ENCODE measurements at places on chromosomes 7 and 10.
A peak's percentile ranks its signal among the peaks of the same experiment; 100 is the strongest.

- DNase-seq, result peak; percentile 35
Measured at GRCh38 chr7:25025218-25025671, 45.3 kb upstream of the OSBPL3 start.

DNA sequence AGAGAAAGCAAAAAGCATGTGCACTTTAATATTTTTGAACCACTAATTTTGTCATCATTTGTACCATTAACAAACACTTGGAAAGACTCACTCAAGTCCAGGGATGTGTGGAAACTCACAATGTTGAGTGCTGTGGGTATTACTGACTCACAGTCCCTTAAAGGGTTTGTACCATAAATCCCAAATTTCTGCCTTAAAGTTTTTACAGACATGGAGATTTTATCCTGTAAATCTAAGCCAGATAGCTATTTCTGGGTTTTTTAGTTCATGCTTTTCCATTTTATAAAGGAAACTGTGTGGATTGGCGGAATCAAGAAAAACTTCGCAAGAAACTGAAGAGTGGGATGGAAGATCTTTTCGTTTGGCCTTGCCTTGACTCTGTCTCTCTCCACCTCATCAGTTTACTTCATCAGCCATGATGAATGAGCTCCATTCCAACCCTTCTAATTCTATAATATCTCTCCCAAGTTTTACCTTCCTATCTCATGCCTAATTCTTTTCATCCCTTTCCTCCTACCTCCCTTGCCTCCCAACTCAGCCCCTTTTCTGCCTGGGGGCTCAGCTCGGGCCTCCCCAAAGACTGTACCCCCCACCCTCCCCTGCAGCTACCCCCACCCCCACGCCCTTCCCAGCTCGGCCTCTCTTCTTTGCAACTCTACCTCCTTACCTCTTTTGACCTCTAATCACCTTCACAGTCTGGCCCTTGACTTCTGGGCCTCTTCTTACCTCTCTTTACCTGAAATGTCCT lies 218.5 kb upstream of the MKLN1 start:
- no peak for DNase-seq

DNA sequence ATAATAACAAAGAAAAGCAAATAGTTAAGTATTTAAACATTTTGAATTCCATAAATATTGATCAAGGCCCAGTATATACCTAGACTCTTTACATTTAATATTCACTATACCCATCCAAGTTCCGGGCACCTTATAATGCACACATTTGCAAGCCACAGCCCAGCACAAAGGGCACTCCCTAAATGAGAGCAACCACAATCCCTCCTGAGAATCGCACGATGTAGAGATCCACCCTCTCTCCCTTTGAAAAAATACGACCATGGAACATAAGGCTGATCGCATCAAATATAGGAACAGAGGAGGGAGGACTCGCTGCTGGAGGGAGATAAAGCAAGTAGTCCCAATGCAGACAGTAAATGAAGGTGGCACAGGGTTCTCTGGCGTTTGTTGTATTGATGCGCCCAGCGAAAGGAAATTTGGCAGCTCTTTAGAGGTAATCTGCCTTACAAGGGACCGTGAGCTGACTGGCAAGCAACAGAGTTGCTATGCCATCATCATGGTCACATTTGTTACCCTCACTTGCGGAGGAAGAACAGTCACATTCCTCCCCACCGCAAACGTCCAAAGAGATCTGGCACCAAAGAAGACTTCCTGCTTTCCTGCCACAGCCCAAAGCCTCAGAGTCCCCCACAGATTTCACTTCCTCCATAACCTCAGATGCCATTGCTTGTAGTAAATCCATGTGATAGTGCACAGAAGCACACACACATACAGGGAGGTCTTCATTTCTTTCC lies 16.1 kb upstream of the TAS2R40 start:
- no peak for DNase-seq

- no peak for DNase-seq
Measured at GRCh38 chr10:116268976-116269375, 4.0 kb downstream of the GFRA1 start.

- DNase-seq, result no peak
Measured at GRCh38 chr7:1369916-1370657, 89.2 kb downstream of the MICALL2 start.

DNA sequence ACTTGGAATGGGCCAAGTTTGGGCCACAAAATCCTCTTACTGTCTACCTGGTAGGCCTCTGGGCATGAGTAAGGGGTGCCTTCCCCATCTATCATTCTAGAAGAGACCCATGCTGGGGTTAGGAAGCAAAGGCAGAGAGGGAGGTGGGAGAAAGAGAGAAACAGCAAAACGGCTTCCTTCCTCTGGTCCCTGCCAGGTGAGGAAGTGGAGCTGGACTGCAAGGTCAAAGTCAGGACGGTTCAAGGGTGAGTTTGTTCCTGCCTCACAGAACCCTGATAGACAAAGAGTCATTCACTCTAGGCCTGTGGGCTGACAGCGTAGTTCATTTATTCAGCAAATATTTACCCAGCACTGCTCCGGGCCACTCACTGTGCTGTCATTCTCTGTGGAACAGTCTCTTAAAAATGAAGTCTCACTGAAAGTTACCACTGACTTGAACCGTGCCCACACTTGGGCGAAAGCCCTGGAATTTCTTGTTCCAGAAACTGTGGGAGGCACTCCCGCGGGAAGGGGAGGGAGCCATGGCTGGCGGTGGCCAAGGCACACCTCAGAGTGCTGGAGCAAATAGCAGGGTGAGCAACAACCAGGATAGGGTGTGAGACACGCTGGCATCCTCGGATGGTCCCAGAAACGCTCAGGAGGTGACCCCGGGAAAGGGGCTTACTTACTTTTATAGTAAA lies 26.2 kb upstream of the ECHDC3 start:
- DNase-seq, result no peak

DNA sequence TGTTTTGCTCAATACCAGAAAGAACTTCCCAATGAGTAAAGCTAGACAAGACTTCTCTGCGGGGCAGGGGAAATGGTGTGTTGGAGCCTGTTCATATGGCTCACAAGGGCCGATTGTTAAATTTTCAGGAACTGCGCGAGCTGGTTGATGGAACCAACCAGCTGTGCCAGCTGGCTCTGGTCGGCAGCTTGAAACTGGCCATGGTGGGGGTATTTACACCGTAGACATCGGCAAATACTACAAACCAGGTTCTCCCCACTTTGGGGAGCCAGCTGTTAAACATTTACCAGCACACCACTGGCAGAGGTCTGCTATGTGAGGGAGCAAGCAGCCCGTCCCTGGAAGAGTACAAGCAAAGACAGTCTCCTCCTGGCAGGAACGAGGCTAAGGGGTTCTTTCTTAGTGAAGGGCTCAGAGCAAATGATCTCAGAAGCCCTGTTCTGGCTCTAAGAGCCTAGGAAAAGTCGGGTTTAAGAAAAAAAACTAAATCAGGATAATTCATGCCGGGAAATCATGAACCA lies 8.8 kb upstream of the ZMIZ1 start:
- no peak for DNase-seq

- no peak for DNase-seq
Measured at GRCh38 chr7:40230101-40230500, 95.3 kb downstream of the SUGCT start.

DNA sequence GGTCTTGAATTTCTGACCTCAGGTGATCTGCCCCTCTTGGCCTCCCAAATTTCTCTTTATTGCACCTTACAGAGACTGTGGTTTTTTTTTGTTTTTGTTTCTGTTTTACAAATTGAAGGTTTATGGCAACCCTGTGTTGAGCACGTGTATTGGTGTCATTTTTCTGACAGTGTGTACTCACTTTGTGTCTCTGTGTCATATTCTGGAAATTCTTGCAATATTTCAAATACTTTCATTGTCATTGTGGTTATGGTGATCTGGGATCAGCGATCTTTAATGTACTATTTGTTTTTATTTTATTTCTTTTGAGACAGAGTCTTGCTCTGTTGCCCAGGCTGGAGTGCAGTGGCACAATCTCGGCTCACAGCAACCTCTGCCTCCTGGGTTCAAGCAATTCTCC lies 89.8 kb downstream of the PRTFDC1 start:
- no peak for DNase-seq

- DNase-seq, result peak; percentile 51
Measured at GRCh38 chr10:21315645-21316220, 209.7 kb downstream of the SKIDA1 start.

DNA sequence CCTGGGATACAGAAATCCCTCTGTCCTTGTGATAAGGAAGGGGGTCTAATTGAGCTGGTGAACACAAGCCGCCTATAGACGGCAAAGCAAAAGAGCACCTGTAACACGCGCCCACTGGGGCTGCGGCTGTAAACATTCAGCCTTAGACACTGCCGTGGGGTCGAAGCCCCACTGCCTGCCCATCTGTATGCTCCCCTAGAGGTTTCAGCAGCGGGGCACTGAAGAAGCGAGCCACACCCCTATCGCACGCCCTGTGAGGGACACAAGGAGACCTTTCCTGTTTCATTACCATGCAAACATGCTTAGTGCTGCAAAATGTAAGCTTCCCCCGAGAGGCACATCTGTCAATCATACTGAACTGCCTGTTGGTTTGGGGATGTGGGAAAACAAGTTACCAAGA lies 82.1 kb downstream of the NRP1 start:
- DNase-seq, result no peak

- DNase-seq, result no peak
Measured at GRCh38 chr10:2744547-2745200, 322.7 kb upstream of the PFKP start.

DNA sequence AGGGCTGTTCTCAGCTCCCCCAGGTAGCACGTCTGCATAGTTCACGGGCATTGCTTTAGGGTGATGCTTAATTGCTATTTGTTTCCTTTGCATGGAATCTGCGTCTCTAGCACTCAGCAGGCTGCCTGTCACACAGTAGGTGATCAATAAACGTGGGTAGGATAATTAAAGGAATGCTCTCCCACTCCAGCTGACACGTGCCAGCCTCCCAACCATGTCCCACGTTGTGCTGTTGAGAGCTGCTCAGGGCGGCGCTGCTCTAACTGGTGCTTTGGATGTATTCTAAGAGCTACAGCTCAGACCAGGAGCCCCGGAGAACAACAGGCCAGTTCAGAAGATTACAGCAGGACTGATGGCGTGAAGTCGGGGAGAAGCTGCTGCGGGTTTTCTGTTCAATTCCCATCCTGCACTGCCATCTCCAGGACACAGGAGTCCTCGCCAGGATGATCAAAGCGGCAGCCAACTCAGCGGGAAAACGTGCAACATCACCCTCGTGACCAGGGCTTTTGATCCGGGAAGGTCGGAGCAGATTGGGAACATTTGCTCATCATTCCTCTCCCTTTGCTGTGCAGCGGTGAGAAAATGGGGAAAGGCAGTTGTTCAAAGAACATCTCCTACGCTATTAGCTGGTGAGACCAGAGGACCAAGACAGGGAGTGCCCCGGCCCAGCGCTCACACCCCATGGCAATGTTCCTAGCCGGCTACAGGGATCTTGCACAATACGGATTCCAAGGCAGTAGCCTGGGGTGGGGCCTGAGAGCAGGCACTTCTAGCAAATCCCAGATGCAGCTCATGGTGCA lies 50.5 kb upstream of the FOXK1 start:
- DNase-seq, result peak; percentile 58

GRCh38 chr7:74258639-74259038 lies 4.4 kb upstream of the RFC2 start:
- no peak for DNase-seq

GRCh38 chr7:39536951-39537350 lies 29.3 kb upstream of the YAE1 start:
- DNase-seq, result no peak

- DNase-seq, result no peak
Measured at GRCh38 chr10:117221156-117221711, 19.7 kb upstream of the SLC18A2 start.

GRCh38 chr10:14396411-14397048 lies 65.8 kb upstream of the FRMD4A start:
- DNase-seq, result no peak

DNA sequence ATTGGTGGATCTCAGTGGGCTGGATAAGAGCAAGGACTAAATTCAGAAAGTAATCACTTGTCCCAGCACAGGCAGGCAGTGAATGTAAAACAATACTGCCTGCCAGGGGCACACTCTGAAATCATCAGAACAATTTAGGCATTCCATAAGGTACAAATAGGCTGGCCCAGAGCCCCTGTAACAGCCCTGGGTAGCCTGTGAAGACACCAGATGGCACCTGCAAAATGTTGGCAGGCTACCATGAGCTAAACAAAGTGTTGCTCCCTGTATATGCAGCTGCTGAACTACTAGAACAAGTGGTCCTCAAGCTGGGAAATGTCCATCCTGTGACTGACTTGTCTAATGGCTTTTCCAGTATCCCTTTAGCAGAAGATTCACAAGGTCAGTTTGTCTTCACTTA lies 3.0 kb upstream of the PRSS37 start:
- no peak for DNase-seq

- DNase-seq, result no peak
Measured at GRCh38 chr7:155764438-155764793, 47.8 kb downstream of the SHH start.

DNA sequence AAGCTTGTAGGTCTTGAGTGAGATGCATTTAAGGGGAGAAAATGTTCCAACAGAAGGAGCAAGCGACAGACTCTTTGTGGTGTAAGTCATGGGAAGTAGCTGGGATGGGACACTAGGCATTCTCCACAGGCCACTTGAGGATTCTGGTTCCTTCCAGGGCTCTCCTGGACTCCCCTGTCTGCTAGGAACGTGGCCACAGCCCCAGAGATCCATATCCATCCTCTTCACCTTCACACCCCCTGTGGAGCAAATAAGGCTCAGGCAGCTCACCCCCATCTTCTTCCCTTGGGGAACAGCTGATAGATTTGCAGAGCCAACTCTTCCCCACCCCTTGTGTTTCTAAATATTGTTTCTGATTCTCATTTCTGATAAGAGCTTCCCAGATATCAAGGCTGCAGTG lies 482.6 kb upstream of the MKI67 start:
- DNase-seq, result no peak

DNA sequence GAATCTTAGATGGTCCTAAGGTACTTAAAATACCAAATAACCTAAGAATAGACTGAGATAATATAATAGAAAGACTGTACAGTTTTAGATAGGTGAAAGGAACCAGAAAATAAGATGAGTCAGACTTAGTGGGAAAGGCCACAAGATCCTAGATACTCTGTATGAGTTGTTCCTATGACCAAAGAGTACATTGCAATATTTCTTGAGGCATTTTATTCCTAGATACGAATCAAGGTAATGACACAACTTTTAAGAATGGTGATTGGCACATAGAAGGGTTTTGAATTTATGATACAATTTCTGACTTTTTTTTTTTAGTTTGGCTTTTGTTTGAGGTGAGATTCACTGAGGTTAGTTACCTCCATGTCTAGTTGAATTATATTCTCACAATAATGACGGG lies 30.2 kb downstream of the MGAM start:
- DNase-seq, result no peak

- no peak for DNase-seq
Measured at GRCh38 chr10:113320987-113321386, 231.9 kb upstream of the HABP2 start.

GRCh38 chr10:110700947-110701616 lies 56.9 kb downstream of the RBM20 start:
- DNase-seq, result no peak

GRCh38 chr10:114698271-114699061 lies 40.4 kb upstream of the ABLIM1 start:
- DNase-seq, result no peak

- DNase-seq, result no peak
Measured at GRCh38 chr7:53984776-53985175, 557.4 kb upstream of the VSTM2A start.
